ENCODE measurements at places on chromosomes 13 and 19.

- no peak for DNase-seq
Measured at GRCh38 chr13:42899266-42899665, 92.8 kb downstream of the EPSTI1 start.

DNA sequence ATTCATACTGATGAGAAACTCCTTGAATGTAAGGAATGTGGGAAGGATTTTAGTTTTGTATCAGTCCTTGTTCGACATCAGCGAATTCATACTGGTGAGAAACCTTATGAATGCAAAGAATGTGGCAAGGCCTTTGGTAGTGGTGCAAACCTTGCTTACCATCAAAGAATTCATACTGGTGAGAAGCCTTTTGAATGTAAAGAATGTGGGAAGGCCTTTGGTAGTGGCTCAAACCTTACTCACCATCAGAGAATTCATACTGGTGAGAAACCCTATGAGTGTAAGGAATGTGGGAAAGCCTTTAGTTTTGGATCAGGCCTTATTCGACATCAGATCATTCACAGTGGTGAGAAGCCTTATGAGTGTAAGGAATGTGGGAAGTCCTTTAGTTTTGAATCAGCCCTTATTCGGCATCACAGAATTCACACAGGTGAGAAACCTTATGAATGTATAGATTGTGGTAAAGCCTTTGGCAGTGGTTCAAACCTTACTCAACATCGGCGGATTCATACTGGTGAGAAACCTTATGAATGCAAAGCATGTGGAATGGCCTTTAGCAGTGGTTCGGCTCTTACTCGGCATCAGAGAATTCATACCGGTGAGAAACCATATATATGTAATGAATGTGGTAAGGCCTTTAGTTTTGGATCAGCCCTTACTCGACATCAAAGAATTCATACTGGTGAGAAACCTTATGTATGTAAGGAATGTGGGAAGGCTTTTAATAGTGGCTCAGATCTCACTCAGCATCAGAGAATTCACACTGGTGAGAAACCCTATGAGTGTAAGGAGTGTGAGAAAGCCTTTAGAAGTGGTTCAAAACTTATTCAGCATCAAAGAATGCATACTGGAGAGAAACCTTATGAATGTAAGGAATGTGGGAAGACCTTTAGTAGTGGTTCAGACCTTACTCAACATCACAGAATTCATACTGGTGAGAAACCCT, 26.6 kb downstream of the ZNF345 start:
- no peak for DNase-seq

DNA sequence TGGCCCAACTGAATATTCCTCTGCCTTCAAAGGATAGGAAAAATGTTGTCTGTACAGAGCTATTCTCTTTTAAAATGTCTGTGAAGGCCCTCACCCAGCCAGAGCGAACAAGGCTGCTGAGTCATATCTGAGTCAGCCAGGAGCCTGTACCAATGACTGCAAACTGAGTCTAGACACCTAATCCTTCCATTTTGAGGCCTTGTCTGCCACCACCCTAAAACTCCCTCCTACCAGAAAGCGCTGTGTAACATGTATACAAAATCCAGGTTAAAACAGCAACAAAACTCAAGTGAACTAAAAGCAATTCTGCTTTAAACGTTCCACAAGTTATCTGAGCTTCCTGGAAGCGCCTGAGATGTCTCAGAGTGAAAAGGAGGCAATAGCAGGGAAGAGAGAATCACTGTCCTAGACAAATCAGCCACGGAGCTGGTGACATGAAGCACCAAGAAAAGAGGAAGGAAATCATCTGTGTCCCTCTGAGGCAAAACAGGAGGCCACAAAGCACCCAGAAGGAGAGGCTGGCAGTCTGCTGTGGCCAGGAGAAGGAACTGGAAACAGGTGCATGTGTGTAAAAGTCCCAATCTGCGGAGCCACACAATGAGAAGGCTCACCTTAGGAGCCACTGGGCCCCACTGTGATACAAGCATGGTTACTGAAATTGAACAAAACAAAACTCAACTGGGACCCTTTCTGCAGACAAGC, 10.2 kb downstream of the DHRS12 start:
- no peak for DNase-seq

DNA sequence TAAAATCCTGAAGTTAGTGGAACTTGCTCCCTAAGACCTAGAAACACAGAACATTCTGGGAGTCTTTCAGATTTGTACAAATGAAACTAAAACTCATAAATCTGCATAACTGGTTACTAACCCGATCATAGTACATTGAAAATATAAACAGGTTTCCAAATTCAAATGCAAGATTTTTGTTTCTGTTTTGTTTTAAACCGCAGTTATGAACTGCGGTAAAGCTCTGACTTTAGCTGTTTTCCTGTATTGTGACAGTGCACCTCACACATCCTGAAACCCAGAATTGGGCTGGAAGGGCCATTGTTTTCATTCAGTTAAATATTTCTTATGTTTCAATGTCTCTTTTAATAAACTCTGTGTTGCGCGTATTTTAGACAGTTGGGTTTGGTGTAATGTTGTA, 204.7 kb downstream of the SHISA2 start:
- no peak for DNase-seq

GRCh38 chr13:40665126-40666044, 1.1 kb downstream of the FOXO1 start:
- peak; percentile 4 for DNase-seq

GRCh38 chr19:47514151-47514868, 553 bp downstream of the NAPA start:
- DNase-seq, result no peak

- peak; percentile 92 for DNase-seq
Measured at GRCh38 chr19:40549007-40549708, 27.5 kb upstream of the SHKBP1 start.

GRCh38 chr19:964761-965694, 19.1 kb upstream of the WDR18 start:
- no peak for DNase-seq

DNA sequence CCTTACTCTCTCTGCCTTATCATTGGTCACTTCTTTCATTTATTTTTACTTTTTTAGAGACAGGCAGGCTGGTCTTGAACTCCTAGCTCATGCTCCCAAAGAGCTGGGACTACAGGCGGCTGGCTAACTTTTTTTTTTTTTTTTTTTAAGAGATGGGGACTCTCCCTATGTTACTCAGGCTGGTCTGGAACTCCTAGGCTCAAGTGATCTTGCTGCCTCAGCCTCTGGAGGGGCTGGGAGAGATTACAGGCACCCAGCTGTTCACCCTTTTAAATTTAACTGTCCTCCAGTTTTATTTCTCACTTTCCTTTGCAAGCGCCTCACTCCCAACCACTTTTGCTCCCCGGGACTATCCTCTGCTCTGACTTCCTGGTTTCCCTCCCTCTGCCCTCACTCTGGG, 5.6 kb upstream of the CLDN10 start:
- no peak for DNase-seq
